ENCODE measurements at places on chromosomes 13 and 19.

DNA sequence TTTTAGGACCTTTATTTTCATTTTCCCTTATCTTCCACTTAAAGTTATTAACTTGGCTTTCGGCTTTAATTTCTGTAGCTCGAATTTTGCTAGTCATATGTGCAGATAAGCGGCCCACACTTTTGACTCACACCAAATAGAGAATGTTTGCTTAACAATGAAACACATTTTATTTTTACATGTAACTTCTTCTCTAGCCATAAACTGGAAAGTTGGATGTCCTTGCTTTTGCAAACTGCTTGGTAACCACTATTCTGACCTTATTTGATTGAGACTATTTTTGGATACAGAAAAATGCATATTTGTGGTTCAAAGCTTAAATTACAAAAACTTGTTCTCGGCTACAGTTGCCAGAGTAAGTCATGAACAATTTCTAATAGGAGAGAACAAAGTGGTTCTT lies 600.0 kb downstream of the KCTD12 start:
- DNase-seq = peak; percentile 69

DNA sequence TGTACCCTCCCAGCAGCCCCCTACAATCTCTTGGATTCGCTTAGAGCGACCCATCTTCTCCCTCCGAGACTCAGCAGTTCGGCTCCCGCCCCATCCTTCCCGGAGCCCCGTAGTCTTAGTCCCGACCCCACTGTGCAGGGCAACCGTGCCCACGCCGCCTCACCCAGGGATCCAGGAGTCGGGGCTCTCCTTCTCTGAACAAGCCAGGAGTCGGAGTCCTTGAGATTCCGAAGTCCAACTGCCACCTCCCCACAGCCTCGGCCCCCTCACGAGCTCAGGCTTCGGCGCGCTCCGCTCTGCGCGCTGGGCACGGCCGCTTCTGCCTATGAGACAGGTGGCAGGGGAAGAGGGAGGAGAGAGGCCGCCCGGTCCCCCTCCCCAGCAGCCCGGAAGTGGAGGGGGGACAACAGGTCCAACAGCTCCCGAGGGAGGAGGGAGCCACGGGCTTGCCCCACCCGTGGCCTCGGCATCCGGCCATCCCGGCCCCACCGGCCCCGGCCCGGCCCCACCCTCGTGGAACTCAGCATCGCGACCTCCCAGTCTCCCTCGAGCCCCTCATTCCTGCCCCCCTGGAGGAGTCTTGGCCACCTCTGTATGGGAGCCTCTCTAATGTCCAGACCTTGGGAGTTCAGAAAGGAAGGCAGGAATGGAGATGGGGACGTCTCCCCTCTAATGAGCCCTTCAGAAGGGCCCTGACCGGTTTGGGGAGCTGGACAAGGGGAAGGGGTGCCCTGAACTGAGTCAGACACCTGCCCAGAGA lies at the start of gene PHLDB3:
Gene PHLDB3, minus strand, starts transcription at position 321 of the 760 bp plus-strand sequence. CDS start 628 bp downstream, outside the sequence.
- no peak for DNase-seq

DNA sequence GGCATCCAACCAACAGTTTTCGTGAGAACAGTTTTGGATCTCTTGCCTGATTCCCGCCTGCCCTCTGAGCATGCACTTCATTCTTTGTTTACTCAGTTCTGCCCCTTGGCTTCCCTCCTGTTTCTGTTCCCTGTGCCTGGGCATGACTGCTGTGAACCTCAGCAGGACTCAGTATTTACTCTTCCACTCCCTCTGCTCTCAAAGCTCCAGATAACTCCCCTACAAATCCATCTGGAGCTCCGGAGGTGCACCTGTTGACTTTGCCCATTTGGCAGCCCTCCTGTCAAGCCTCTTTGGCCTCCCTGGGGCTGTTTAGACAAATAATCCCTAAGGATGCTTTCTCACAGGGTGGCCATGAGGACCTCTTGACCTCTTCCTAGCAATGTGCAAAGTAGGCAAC lies 34.2 kb upstream of the ARGLU1 start:
- no peak for DNase-seq

DNA sequence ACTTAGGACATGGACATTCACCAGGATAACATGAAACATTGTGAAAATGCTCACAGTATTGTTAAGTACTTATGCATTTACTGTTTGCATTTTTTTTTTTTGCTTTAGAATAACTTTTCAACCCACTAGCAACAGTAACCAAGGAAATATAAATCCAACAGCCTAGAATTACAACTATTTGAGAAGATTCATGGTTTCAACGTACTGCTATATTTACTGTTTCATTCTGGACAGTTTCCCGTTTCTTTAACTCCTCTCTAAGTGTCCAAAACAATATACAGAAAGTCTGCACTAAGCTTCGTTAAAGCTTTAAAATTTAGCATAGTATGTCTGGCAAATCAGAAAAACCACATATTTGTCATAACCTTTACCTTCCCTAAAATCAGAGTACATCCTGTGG lies 2.7 kb downstream of the SMAD9 start:
- DNase-seq = peak; percentile 33

DNA sequence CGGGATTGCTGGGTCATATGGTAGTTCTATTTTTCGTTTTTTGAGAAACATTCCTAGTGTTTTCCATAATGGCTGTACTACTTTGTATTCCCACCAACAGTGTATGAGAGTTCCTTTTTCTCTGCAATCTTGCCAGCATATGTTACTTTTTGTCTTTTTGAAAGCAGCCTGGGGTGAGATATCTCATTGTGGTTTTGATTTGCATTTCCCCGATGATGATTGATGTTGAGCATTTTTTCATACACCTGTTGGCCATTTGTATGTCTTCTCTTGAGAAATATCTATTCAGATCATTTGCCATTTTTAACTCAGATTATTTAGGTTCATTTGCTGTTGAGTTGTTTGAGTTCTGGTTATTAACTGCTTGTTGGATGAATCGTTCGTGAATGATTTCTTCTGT lies 18.5 kb upstream of the ATP12A start:
- no peak for DNase-seq

DNA sequence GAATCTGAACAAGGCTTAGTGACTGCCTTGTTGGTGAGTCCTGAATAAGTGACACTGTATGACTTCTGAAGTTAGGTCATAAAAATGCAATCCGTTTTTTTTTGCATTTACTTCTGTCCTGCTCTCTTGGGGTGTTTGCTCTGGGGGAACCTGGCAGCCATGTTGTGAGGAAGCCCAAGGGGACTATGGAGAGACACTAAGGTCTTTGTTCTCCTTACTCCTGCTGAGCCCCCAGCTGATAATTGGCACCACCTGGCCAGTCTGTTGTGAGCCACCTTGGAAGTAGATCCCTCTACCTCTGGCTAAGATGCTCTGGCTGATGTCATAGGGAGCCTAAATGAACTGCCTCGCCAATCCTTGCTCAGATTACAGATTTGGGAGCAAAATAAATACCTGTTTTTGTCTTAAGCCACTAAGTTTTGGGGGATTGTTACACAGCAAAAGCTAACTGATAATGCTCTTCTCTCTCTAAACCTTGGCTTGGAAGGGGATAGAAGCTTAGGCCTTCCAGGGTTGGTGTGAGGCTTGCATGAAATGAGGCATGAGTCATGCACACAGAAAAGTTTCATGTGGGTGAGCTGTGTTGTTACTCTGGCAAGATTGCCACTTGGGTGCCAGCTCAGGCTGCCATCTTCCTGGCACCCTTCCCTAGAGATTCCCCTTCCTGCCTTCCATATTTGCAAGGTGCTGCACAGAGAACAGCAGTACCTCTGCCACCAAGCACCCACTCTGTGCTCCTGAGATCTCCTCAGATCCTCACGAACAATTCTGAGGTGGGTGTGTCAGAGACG lies 10.1 kb downstream of the TUBB4A start:
- no peak for DNase-seq

- no peak for DNase-seq
Measured at GRCh38 chr13:27334774-27335435, 64.3 kb downstream of the RASL11A start.

DNA sequence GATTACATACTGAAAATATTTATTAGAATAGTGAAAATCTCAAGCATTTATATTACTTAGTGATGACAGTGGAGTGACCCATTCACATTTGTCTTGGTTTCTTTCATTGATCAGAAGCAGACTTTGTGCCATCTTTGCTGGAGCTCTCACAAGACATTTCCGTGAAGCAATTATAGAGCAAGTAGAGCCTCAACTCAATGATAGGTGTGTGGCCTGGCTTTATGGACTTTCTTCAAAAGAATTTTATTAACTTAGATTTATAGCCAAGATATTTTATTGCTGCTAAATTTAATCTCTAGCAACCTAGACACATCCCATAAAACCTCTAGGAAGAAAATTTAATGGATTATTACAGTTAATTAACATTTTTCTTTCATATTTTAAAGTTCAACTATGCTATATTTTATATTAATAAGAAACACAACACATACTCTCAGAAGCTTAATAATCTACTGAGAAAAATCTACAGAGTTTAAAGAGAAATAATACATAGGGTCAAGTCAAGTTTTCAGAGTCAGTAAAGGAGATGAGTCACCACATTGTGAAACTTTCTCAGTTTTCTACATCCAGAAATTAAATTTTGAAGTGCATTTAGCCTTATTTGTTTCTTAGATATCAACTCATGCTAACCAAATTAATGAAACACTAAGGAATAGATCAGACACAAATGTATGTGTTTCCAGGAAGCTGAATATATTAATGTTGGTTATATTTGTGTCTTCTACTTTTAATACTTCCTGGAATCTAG lies 160.5 kb downstream of the LACC1 start:
- DNase-seq = peak; percentile 40

- DNase-seq = no peak
Measured at GRCh38 chr13:23828086-23828485, 61.1 kb downstream of the MIPEP start.

- DNase-seq = no peak
Measured at GRCh38 chr19:39740395-39740794, 2.6 kb upstream of the CLC start.

DNA sequence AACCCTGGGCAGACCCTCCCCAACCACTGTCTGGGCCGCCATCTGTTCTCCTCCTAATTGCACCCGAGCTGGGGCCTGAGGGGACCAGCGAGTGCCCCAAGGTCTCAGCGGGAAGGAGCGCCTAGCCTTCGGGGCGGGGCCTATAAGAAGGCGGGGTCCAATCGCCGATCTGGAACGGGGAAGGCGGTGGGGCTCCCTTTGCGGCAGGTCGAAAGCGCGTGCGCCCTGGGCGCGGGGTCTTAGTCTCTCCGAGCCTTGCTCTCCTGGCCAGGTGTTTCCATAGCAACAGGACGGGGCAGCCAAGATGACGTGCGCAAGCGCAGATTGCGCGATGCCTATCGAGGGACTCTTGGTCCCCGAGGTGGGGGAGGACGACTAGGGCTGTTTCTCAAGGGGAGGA lies 2.8 kb downstream of the MAST1 start:
- peak; percentile 30 for DNase-seq

DNA sequence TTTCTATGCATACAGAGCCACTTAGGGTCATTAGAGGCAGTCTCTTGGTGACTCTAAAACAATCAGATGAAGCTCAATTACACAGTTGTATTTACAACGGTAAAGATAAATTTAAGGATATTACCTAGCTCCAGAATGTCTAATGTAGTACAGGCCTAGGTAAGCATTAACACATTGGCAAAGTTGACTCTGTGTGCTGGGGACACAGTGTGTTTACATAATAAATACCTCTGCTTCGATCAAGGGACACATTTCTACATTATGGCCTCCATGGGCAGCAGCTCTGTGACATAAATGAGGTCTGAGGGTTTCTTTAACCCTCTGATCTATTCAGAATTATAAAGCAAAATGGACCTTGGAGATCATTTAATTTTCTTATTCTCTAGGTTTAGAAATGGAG lies 74.7 kb downstream of the SERP2 start:
- DNase-seq = no peak

DNA sequence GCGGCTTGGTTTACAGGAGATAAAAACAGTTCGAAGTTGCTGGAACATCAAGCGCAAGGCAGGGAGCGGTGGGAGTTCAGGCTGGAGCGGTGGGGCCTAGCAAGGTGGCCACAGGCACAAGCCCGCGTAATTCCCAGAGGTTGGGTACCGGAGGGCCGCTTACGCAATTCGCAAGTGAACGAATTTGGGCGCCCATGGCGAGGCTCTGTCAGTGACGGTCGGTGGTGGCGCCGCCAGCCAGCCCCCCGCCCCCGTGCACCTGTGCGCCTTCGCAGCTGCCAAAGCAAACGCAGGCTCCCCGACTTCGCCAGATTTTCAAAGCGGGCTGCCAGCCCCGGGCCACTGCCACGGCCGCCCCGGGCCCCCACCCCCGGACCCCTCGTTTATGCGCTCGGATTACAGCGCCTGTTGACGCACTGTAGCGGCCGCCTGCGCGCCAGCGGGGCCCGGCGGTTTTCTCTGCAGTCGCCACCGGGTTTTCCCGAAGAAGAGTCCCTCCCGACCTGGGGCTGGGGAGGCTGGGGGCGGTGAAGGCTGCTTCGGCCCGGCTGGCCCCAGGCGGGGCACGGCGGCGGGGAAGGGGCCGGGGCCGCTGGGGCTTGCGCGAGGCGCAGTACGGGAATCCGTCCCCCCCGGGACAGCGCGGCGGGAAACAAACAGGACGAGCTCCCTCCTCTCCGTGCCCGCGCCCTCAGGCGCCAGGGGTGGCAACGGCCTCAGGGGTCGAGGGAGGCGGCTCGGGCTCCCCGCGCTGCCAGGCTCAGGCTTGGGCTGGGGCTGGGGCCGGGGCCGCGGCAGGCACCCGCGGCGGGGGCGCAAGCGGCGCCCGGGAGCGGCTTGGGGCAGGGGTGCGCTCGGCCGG lies 709 bp downstream of the N4BP2L1 start:
- no peak for DNase-seq

- DNase-seq = peak; percentile 64
Measured at GRCh38 chr19:49403404-49404187, 15.5 kb downstream of the KASH5 start.

DNA sequence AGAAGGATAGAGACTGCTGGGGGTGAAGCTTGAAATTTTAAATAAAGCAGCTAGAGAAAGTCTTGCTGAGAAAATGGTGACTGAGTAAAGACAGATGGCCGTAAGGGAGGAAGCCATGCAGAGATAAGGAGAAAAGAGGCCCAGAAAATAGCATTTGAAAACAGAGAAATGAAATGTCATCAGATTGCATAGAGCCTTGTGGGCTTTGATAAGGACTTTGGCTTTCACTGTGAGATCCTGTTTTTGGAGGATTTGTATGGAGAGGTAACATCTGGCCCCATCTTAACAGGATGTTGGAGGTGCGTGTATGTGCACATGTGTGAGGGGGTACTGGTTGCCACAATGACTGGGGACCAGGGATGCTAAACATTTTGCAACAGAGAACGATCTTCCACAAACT lies 19.5 kb upstream of the ATP8A2 start:
- no peak for DNase-seq

DNA sequence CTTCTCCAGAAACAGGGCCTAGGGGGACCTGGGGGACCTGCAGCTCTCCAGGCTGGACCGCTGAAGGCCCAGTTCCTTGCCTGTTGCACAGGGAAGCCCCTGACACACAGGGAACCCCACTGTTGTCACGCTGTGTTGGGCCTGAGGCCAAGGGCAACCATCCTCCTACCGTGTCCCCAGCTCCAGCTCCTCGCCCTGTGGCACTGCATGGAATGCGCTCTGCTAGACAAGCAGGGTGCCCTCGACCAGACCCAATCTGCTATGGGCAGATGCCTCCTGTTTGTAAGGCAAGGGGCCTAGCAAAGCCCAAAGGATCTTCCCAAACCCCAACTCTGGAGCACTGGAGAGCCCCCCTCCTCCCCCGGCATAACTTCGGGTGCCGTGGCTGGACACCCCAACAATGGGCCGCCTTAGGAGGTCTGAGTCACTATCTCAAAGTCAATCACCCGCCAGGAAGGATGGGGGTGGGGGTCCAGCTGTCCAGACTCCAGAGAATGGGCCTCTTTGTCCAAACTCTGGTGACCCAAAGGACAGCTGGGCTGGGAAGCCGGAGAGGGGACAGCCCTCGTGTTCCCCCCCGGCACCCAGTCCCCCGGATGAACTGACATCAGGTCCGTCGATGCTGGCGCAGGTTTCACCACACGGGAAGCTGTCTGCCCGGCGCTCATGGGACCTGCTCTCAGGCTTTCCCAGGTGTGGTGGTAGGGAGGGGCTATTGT lies 3.7 kb downstream of the BRSK1 start:
- no peak for DNase-seq
